Breast epithelium (tissue), 4 donors: ENCODE measurements at places on chromosomes 3 and 15. TPM values are rescaled to one million over a fixed set of nuclear protein-coding genes. Genes with fewer than 3 reads are reported as not detected.

- no peak for DNase-seq
- H3K27me3 ChIP-seq: no peaks in the 10 kb centered on the region
- H3K4me1 ChIP-seq: no peaks in the 10 kb centered on the region
- no peak overlapping the region for H3K27ac ChIP-seq
Observed at GRCh38 chr3:182000447-182000846, 288.7 kb downstream of the SOX2 start.

TMEM207 gene
- not detected for total RNA-seq

- no peaks in the 10 kb centered on the region for H3K36me3 ChIP-seq
- H3K4me3 ChIP-seq: no peak overlapping the region
- no peak for DNase-seq
- H3K27ac ChIP-seq: peak overlapping the region; percentile 37
Observed at GRCh38 chr15:40343512-40343911, 2.8 kb upstream of the CCDC9B start.

DNA sequence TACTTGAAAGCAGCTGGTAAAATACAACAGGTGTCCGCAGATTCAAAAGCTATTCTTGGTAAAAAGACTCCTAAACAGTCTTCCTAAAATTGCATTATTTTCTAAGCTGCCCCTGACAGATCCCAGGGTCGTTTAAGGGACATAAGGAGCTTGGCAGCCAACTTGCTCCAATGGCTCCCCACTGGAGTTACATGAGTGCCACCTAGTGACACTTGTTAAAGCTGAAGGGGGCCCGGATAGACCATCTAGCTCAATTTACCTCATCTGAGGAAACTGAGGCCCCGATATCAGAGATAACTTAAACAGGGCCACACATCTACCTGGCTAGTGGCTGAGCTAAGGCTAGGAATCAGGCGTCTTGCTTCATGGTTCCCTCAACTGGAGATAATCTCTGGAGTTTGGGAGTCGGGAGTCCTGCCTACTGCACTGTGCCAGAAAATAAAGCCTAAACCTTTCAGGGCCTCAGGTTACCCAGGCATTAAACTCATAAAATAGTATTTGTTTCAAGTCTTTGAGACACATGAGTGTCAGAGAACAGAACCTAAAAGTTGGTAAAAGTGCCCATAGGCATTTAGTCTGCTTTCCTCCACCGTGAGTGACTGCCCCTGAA lies 6.5 kb upstream of the TBC1D23 start:
- H3K4me3 ChIP-seq: no peak overlapping the region
- no peaks in the 10 kb centered on the region for H3K36me3 ChIP-seq
- no peaks in the 10 kb centered on the region for H3K4me1 ChIP-seq
- no peaks in the 10 kb centered on the region for H3K27me3 ChIP-seq
- DNase-seq: no peak
- H3K27ac ChIP-seq: no peak overlapping the region

GRCh38 chr3:171677706-171678105 lies 132.6 kb downstream of the PLD1 start:
- H3K36me3 ChIP-seq: no peaks in the 10 kb centered on the region
- no peak for DNase-seq
- no peak overlapping the region for H3K27ac ChIP-seq
- no peaks in the 10 kb centered on the region for H3K4me1 ChIP-seq
- no peaks in the 10 kb centered on the region for H3K27me3 ChIP-seq

DNA sequence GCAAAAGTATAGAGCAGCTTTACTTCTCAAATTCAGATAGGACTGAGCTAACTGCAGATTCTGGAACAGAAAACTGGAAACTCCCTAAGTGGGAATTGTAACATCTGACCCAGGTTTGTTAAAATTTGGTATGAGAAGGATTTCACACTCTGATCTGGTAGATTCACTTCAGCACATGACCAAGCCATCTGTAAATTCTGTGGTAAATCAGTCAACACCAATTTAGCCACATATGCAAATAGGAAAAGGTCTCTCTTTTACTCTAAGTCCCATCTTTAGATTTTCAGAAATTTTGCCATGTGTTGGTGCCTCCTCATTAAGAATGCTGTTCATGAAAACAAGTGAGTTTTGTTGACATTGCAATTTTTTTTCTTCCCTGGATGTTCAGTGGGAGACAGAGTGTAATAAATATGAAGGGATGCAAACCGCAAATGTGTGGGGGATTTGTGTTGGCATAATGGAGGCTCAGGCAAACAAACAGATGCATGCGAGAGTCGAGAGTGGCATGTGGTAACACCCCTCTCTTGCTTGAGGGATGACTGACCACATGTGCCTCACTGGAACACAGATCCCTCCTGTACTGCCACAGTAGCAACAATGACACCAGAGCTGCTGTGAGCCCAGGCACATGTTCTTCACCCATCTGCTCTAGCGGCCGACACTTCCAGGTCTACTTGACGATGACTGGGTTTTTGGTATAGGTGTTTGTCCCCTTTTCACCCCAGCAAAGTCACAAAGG lies 146.6 kb downstream of the FEZF2 start:
- no peaks in the 10 kb centered on the region for H3K36me3 ChIP-seq
- no peak overlapping the region for H3K27ac ChIP-seq
- no peaks in the 10 kb centered on the region for H3K27me3 ChIP-seq
- no peak overlapping the region for H3K4me3 ChIP-seq
